ENCODE measurements at places on chromosomes 11 and 22.

DNA sequence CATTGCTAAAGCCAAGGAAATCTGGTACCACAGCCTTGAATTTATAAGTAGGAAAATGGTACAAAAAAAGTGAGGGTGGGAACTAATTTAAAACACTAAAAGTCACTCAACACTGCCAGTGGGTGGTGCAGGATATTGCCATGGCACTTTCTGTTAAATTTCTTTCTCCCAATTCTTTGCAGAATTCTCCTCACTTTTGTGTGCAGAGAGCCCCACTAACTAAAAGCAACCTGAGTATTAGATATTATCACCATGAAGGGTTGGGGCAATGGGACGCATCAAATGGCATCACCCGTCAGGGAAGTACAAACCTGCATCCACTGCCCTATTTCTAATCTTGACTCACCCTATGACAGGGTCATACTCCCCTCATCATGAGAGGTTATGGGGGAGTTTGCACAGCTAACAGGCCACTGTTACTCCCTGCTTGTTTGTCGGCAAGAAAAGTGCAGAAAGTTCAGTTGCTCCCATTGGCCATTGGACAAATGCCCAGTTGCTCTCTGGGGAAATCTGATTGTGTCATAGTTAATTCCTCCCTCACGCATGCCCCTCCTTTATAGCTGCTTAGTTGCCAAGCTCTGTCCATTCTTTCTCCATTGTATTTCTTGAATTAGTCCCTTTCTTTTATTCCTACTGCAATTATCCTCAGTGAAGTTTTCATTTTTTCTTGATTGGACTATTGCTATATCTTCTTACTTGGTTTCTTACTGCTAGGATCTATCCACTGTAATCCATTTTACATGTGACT lies 93.8 kb upstream of the BLID start:
- DNase-seq: no peak

DNA sequence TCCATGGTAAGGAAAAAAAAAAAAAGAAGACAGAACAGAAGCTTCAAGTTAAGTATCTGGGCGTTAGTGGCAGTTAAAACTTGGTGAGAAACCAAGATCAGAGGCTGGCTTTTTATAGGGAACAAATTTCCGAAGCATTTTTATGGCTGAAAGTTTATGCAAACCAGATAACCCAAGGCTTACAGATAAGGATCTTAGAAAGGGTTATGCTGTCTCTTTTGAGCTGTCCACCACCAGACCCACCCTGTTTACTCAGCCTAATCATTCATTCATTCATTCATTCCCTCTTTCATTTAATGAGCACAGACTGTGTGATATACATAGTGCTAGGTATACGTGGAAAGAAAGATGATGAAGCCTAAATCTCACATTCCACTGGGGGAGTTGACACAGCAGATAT lies 89.5 kb downstream of the ME3 start:
- DNase-seq: no peak

DNA sequence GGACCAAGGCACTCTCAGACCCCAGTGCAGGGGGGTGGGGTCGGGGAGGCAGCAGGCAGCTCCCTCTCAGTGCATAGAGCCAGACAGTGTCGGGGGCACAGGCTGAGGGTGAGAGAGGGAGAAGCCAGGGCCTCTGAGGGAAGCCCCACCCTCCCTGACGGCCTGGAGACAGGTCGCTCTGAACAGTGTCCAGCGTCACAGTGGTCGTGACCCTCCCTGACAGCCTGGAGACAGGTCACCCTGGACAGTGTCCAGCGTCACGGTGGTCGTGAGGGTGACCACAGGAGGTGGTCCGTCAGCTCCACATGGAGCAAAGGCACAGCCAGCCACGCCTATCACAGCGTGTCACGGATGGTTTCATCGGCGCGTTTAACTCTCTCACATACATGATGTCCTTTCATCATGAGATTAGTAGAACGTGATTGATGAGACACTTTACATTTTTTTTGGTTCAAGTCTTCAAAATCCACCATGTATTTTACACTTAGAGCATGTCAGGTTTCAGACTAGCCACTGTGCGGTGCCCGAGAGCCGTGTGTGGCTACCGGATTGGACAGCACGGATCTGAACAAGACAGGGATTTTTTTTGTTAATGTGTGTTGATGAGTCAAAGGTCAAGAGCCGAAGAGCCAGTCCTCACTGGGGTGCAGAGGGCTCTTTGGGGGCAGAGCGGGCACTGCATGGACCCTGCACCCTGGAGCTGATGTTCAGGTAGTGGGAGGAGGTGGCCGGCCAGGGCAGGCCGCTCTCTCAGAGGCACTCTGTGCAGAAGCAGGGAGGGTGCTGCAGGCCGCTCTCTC lies 23.9 kb upstream of the PANX2 start:
- DNase-seq: no peak

GRCh38 chr11:86624366-86624765 lies 48.0 kb downstream of the ME3 start:
- DNase-seq: no peak

- no peak for DNase-seq
Measured at GRCh38 chr11:28524098-28524497, 415.9 kb downstream of the METTL15 start.

- no peak for DNase-seq
Measured at GRCh38 chr22:24975125-24975640, 22.7 kb downstream of the KIAA1671 start.

GRCh38 chr11:37721485-37721884 lies 1123.4 kb upstream of the RAG2 start:
- no peak for DNase-seq

DNA sequence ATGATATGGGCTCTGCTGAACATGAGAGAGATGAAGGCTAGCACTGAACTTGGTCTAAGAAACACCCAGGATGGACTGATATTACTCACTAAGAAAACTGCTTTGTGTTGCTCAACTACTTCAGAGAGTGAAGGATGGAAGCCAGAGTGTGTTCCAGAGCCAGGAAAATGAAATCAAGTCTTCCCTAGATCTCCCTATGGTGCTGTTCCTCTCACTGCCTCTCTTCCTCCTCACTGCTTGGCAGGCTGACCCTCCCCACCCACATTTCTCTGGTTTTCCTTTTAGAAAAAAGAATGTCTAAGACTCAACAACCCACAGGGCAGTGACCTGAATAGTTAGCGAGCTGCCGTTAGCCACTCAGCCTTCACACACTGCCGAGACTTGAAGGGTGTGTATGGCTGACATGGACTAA lies 65.6 kb downstream of the CCDC81 start:
- DNase-seq: no peak

DNA sequence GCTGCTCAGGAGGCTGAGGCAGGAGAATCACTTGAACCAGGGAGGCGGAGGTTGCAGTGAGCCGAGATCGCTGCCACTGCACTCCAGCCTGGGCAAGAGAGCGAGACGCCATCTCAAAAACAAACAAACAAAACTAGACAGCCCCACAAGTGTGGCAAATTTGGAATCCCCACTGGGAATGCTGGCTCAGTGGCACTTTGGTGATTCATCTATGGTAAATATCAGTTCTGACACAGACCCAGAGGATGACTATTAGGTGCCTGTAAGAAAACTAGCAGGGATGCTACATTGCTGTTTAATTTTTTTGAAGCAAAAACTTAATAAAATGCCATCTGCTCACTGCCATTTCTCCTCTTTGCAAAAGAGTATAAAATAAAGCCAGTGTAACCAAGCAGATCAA lies 107.9 kb downstream of the NAT10 start:
- no peak for DNase-seq

GRCh38 chr22:39239561-39240423 lies 5.0 kb downstream of the PDGFB start:
- DNase-seq: no peak

- DNase-seq: no peak
Measured at GRCh38 chr11:72724021-72724551, 28.1 kb downstream of the ARAP1 start.

DNA sequence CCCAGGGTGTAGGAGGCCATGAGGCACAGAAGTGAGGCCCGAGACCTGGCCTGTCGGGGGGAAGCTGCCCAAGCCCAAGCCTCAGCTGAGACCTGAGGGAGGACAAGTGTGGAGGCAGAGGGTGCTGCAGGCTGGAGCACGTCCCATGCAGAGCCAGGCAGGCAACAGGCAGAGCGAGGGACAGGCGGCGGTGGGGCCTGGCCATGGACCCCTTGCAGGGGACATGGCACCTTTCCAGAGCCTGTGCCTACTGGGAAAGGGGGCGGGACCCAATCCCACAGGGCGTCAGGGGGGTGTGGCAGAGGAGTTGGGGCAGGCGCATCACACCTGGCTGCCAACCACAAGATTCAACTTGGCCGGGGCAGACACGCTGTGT lies 4.3 kb downstream of the TNNI2 start:
- no peak for DNase-seq

DNA sequence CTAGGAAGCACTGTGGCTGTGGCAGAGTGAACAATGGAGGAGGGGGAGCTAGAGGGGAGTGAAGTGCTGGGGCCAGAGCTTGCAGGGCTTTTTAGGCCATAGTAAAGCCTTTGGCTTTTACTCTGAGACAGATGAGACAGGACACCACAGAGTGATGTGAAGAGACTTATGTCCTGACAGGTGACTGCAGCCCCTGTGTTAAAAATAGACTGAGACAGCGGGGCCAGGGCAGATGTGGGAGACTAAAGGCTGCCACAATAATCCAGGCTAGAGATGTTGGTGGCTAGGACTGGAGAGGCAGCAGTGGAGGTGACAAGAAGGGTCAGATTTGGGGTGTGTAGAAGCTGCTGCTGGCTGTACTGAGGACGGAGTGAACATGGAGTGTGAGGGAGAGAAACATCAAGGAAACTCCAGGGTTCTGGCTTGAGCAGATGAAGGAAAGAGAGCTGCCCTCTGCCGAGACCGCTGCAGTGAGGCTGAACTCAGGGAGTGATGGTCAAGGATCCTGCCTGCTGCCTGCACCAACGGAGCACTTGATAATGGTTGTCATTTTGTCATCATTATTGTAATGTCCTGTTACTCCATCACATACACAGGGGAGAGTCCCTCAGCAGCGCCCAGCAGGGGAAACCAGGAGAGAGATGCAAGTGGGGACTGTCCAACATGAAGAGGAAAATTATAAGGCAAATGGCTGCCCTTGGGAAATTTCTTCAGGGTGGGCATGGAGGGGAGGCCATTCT lies 27.4 kb downstream of the SLC43A1 start:
- no peak for DNase-seq

- no peak for DNase-seq
Measured at GRCh38 chr22:42772647-42773046, 52.0 kb upstream of the A4GALT start.

GRCh38 chr11:103112364-103112763 lies 3.1 kb downstream of the DYNC2H1 start:
- no peak for DNase-seq

DNA sequence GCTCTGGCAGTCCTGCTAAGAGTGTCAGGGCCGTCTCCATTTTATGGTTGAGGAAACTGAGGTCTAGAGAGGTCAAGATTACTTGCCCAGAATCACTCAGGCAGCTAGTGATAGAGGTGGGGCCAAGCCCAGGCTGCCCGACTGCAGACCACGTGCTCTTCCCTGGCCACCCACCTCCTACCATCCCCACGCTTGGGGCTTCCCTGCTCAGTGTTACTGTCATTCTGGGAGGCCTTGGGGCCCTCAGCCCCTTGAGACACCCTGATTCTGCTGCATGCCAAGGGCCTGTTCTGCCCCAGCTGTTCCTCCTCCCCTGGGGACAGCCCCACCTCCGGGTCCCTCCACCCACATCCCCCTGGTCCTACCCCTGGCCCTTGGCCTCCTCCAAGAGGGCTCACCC lies 17.2 kb upstream of the TAB1 start:
- DNase-seq: no peak

DNA sequence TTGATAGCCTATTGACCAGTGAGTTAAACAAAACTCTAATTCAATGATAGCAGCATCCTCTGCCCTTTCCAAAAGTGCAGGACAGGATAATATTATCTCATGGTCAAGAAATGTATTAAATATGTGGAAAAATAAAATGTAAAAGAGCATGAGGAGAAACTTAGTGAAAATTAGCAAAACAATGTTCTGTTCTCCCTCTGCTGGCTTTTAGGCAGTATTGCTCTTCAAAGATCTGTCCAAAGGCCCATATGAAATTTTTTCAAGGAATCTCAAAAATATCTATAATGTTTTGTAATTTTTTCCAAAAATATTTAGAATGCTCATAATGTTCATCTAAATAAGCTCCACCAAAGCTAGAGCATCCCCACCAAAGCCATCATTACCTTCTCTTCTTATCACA lies 8.3 kb upstream of the ARL14EP start:
- DNase-seq: no peak

DNA sequence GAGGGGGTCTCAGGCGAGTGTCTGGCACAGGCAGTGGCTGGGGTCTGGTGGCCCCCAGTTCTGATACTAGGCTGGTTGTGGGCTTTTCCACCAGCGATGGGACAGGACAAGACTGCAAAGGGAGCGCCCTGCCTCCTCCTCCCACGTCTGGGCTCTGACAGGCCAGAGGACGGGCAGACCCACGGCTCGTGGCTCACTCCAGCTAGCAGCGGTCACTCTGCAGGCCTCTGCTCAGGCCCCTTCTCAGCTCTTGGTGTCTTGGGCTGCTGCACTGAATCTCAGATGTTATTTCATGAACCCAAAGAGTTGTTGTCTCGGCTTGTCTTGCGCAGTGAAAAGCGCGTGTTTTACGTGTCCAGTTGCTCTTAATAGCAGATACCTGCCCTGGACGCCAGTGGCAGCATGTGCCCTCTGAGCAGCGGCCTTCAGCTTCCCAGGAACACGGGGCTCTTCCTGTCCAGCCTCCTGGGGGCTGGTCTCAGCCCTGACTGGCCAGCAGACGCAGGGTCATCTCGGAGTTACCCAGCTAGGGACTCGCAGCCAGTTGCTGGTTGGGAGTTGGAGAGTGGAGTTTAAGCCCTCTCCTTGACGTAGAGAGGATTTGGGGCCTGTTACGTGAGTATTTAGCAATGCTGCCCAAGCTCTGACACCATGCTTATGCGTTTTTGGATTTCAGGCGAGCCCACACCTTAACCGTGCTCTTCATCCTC lies 9.6 kb downstream of the PTDSS2 start:
- DNase-seq: no peak

DNA sequence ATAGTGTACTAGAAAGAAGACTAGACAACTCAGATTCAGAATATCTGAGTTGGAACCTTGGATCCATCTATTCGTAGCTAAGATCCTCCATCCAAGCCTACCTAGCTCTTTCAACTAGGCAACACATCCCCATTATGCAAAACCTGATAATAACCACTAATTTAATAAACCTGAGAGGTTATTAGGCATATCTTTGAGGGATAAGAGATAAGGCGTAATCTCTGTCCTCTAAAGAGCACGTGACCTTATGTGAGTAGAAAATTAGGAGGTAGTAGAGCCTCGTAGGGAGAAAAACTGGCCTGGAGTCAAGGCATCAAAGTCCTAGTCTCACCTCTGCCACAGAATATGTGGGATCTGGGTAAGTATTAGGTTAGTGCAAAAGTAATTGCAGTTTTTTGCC lies 87.8 kb downstream of the FAM168A start:
- no peak for DNase-seq

GRCh38 chr11:120739780-120740179 lies 228.2 kb downstream of the GRIK4 start:
- DNase-seq: no peak

- DNase-seq: no peak
Measured at GRCh38 chr11:39932966-39933365, 1526.5 kb downstream of the LRRC4C start.

DNA sequence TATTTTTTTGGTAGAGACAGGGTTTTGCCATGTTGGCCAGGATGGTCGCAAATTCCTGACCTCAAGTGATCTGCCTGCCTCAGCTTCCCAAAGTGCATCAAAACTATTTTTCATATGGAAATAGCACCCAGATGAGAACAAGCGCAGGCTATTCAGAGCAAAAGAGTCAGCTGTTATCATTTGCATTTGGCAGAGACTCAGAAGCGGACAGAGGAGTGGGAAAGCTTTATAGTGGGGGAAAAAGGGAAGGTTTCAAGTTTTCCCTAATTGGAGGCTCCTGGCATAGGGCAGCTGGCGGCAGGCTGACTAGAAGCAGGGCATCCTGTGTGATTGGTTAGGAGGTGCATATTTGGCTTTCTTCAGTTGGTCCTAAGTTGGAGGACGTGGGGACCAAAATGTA lies 20.2 kb downstream of the ATG13 start:
- no peak for DNase-seq

All from stimulated activated CD4-positive, alpha-beta T cell treated with anti-CD3 and anti-CD28 coated beads, Interleukin-1b, Interleukin-23, amount 100 ng/mL, for 1 hour (primary cell).